H9 (cell line): ENCODE measurements at places on chromosomes 12 and 14. TPM values are rescaled to one million over a fixed set of nuclear protein-coding genes. Genes with fewer than 3 reads are reported as not detected.

GRCh38 chr14:32329690-32330285 is 690 bp downstream of the AKAP6 start:
- DNase-seq, result no peak
- no peak overlapping the region for H3K27ac ChIP-seq
- H3K36me3 ChIP-seq, result no peaks in the 10 kb centered on the region; the same call in 2 of the 3 replicates

Gene LYZ
- total RNA-seq, result not detected in 2 replicates

- peaks cover 99% of the 10 kb centered on the region for H3K27me3 ChIP-seq
- no peak for DNase-seq
Observed at GRCh38 chr12:53948650-53949593, 5.8 kb upstream of the HOXC12 start.

GRCh38 chr12:25248137-25248536 is 2.6 kb downstream of the KRAS start:
- peak; percentile 43 for DNase-seq
- H3K27me3 ChIP-seq, result no peaks in the 10 kb centered on the region
- H3K36me3 ChIP-seq, result peaks cover 31% of the 10 kb centered on the region
- H3K4me1 ChIP-seq, result peaks cover 4% of the 10 kb centered on the region; the same call in 1 of the 2 replicates

GRCh38 chr12:101021911-101022388 is 188.1 kb downstream of the SLC5A8 start:
- H3K36me3 ChIP-seq, result peaks cover 5% of the 10 kb centered on the region
- DNase-seq, result no peak
- H3K27ac ChIP-seq, result no peak overlapping the region
- no peaks in the 10 kb centered on the region for H3K4me1 ChIP-seq
- H3K27me3 ChIP-seq, result no peaks in the 10 kb centered on the region

DNA sequence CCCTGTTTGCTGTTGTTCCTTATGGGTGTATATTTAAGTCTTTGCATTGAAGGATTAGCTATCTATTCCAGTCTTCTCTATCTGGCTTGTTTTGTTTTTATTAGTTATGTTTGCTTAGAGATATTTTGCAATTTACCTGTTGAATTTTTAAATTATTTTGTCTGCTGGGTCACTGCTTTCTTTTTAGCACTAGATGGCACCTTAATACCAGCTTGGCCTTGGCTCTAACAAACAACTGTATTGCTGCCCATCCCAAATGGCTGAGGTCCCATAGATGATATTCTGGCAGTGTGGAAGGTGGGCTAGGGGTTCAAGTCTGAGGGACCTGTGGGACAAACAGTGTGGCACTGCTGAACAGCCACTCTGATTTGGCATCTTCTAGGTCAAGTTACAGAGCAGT is 144.0 kb upstream of the FBXO33 start:
- peak; percentile 25 for DNase-seq
- no peaks in the 10 kb centered on the region for H3K4me1 ChIP-seq
- no peaks in the 10 kb centered on the region; the same call in 2 of the 3 replicates for H3K36me3 ChIP-seq
- no peak overlapping the region for H3K27ac ChIP-seq
- no peaks in the 10 kb centered on the region for H3K27me3 ChIP-seq

Gene PRICKLE1
- 20.0 and 20.5 TPM in 2 replicates for total RNA-seq

GRCh38 chr12:84986586-84986985 is 49.5 kb downstream of the TSPAN19 start:
- no peak for DNase-seq
- no peaks in the 10 kb centered on the region for H3K36me3 ChIP-seq
- no peaks in the 10 kb centered on the region; the same call in none of the 2 replicates for H3K4me1 ChIP-seq

GRCh38 chr14:21024585-21025370 is at the start of gene NDRG2:
Gene NDRG2 (minus strand): TSS chr14:21025061. CDS start chr14:21023315, 1,746 bp downstream.
- H3K4me3 ChIP-seq, result peak within 1 kb of the TSS; percentile 96
- H3K4me1 ChIP-seq, result peaks cover 4% of the 10 kb centered on the region; the same call in 1 of the 2 replicates
- DNase-seq, result peak; percentile 88
- H3K27ac ChIP-seq, result no peak within 1 kb of the TSS

DNA sequence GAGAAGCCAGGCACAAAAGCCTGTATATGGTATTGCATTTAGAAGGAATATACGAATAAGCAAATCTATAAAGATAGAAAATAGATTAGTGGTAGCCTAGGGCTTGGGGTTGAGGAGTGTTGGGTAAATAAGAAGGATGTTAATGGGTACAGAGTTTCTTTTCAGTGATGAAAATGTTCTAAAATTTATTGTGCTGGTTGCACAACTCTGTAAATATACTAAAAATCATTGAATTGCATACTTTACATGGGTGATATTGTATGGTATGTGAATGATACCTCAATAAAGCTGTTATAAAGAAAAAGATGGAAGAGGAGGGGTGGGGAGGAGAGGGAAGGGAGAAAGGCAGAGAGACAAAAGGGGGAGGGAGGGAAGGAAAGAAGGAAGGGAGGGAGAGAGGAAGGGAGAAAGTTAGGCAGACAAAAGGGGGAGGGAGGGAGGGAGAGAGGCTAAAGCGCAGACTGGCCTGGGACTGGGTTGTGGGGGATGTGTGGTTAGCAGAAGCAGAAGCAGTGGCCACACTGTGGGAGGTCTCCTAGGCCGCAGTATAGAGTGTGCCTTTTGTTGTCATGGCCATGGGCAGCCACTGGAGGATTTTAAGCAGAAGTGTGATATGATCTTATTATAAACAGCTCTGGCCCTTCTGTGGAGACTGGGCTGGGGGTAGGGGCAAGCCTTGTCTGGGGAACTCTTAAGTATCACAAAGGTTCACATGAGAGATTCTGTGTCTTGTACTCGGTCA is 73.6 kb upstream of the ELK3 start:
- no peaks in the 10 kb centered on the region; the same call in 1 of the 2 replicates for H3K4me1 ChIP-seq
- no peak overlapping the region for H3K4me3 ChIP-seq
- no peaks in the 10 kb centered on the region for H3K36me3 ChIP-seq
- H3K27me3 ChIP-seq, result no peaks in the 10 kb centered on the region

Gene PPP1R12A
- total RNA-seq, result 93.5 and 96.7 TPM in 2 replicates

DNA sequence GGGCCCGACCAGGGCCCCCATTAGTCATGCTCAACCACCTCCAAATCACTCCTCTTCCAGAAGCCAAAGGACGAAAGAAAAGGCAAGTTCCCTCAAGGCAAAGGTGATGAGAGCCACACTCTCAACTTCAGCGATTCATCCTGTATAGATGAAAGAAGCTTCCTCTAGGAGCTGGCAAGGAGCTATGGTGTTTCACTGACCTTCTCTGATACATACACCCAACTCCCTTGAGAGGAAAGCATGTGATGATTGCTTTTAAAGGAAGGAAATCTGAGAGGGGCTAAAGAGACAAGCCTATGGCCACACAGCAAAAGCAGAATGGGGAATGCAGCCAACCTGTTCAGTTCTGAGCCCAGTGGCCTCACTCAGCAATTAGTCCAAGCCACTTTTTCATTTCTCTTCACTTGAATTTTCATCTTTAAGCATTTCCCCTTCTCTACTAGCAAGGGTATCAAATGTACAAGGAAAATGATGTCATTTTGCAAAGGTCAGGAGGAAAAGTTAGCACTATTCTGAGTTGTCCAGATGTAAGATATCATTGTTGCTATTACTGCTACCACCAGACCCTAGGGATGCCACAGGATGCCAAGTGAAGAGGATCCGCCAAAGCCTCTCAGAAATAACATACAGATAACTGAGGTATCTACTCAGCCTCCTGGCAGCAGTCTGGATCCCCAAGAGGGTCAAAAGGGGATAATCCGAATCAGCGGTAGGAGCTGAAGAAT is 82.5 kb downstream of the MAP3K9 start:
- H3K4me1 ChIP-seq, result no peaks in the 10 kb centered on the region
- peaks cover 36% of the 10 kb centered on the region for H3K36me3 ChIP-seq
- no peak overlapping the region for H3K27ac ChIP-seq
- H3K4me3 ChIP-seq, result no peak overlapping the region
- DNase-seq, result no peak
